ENCODE measurements at places on chromosomes 3 and 15.

DNA sequence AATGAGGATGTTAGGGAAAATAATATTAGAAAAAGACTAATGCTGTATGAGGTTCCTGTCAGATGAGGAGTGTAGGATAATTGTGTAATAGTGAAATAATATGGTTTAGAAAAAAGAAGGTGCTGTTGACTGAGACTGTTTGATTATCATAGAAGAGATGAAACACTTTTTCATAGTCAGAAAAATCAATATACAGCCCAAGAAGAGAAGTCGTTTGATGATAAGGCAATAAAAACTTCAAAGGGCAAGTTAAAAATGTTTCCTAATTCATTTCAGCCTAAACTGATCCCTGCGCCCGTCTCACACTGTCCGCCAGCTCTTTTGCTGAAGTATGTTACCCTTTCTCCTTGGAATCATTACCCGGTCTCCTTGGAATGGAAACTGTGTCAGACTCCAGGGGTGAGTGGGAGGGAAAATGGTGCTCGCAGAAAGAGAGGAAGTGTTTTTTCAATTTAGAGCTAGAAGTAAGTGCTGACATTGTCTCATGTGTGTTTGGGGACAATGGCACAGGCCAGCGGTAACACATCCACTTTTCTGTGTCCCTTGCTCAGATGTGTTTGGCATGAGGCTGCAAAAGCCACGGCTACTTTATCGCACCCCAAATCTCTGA, 23.6 kb downstream of the DUT start:
- no peaks in the 10 kb centered on the region for H3K36me3 ChIP-seq
- H3K27ac ChIP-seq, result no peak overlapping the region
- DNase-seq, result no peak
- no peaks in the 10 kb centered on the region for H3K4me1 ChIP-seq
- no peak overlapping the region for H3K4me3 ChIP-seq

GRCh38 chr3:27467545-27467944, 16.6 kb downstream of the SLC4A7 start:
- no peak for DNase-seq
- no peaks in the 10 kb centered on the region for H3K27me3 ChIP-seq
- no peaks in the 10 kb centered on the region for H3K4me1 ChIP-seq
- H3K4me3 ChIP-seq, result no peak overlapping the region

DNA sequence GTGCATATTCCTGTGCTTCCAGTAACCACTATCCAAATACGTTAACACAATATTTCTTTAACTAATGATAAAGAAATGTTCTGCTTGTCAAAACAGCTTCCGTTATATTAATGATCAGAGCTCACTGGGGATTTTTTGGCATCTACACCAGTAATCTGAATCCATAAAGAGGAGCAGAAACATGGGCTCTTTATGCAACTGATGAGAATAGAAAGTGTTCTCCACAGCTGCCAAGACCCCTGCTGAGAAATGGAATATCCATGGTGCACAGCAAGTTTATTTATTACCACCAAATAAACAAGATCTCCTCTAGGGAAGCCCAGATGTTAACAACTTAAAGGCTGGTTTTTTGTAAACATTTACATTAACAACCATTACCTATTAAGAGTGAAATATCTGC, 54.5 kb downstream of the ALDH1A2 start:
- no peak overlapping the region for H3K4me3 ChIP-seq
- H3K36me3 ChIP-seq, result no peaks in the 10 kb centered on the region
- no peak for DNase-seq

- no peak overlapping the region for H3K27ac ChIP-seq
- DNase-seq, result no peak
- no peak overlapping the region for H3K4me3 ChIP-seq
- no peaks in the 10 kb centered on the region for H3K36me3 ChIP-seq
- no peaks in the 10 kb centered on the region for H3K27me3 ChIP-seq
Measured at GRCh38 chr15:68801572-68802148, 19.0 kb downstream of the ANP32A start.

DNA sequence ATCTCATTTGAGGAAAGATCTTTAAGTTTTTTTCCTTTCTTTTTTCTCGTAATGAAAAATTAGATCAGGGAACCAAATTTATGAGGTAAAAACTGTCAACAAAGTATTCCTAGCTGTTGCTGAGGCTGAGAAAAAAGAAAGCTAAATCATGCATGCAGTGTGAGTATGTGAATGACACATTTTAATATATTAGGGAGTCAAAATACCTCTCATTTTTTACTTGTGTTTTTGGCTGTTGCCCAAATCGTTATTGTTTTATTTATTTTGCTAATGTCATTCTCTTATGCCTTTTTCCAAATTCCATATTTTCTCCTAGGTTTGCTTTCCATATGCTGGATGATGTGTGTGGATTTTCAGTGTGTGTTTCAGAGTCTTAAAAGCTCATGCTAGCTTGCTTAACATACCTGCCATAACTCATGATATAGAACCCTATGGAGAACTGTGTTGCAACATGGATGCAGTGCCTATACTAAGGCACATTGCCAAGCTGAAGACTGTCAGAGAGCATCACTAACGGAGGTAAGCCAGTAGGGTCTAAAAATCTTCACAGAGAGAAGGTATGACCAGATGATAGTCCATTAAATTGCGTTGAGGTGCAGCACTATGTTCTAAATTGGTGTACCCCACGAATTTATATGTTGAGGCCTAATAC, 629.5 kb upstream of the KCNMB2 start:
- DNase-seq, result no peak
- H3K36me3 ChIP-seq, result no peaks in the 10 kb centered on the region
- peaks cover 3% of the 10 kb centered on the region for H3K4me1 ChIP-seq
- H3K4me3 ChIP-seq, result no peak overlapping the region
- no peak overlapping the region for H3K27ac ChIP-seq

DNA sequence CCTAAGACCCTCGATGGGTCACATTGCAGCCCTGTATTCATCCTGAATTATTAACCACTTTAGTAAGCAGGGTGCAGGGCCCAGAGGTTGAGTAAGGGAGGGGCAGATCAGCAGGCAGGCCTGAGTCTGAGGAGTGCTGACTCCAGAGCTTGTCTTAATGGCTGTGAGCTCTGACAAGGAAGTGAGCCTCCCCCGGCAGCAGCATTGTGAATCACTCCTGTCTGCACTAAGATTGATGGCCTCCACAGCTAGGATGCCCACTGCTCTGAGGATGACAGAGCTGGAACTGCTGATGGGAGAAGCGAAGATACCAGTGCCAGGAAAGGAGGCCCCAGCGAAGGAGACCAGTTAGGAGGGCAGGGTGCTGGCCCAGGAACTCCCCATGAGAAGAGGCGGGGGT, 46.5 kb upstream of the CCDC174 start:
- no peaks in the 10 kb centered on the region for H3K36me3 ChIP-seq
- no peaks in the 10 kb centered on the region for H3K27me3 ChIP-seq
- DNase-seq, result no peak
